CD4-positive, alpha-beta T cell treated with Interleukin-1 beta for 1 hour (primary cell): ENCODE measurements at places on chromosomes 16 and 17.

- DNase-seq, result no peak
Observed at GRCh38 chr17:9079461-9080103, 58.3 kb downstream of the NTN1 start.

GRCh38 chr16:25135254-25135878 lies 23.8 kb downstream of the LCMT1 start:
- DNase-seq, result no peak

DNA sequence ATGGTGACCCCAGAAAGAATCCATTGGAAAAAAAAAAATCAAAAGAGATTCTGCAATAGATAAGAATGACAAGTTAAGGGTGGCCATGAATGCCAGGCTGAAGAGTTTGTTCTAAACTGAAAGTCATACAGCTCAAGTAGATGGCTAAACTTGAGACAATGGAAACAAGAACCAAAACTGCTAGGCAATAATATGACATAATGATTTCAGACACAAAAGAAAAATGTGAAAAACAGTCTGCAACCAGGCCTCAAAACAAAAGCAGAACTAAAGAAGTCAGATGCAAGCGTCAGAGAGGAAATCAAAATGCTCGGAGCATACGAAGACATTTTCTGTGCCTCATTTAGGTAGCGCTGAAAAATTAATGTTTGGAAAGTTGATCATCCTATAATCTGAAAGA lies 54.4 kb upstream of the YPEL2 start:
- peak; percentile 6 for DNase-seq

DNA sequence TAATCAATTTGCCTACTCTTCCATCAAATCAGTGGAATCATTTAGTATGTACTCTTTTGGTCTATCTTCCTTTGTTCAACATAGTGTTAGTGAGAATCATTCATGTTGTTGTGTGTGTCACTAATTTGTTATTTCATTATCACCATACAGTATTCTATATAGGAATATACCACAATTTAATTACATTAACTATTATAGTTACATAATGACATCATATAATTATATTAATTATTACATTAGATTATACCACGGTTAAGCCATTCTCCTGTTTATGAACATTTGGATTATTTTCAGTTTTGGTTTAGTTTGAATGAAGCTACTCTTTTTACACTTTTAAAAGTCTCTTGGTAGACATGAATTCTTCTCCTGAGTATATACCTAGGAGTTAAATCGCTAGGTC lies 40.4 kb downstream of the MYO1D start:
- no peak for DNase-seq

DNA sequence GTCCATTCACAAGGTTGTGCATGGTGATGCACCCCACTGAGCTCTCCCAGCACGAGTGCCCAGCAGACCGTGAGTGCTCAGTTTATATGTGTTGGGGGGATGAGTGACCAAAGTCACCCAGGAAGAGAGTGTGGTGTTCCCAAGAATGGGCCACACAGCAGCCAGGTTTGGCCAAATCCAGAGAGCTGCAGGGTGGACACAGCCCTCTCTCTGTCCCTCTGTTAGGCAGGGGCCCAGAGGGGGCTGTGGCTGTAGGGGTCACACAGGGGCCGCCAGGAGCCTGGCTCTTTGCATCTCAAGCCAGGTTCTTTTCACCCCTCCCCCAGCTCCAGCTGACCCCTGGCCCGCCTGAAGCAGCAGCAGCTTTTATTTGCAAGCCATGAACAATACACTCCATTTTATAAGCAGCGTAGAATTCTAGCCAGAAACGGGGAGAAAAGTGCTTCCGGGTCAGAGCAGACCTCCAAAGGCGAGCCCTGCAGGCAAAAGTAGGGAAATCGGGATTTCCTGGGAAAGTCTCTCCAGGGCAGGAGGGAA lies 13.3 kb downstream of the COTL1 start:
- DNase-seq, result no peak

- DNase-seq, result peak; percentile 12
Observed at GRCh38 chr16:50395763-50396710, 27.2 kb upstream of the BRD7 start.

GRCh38 chr17:18987230-18987610 lies 17.3 kb downstream of the FAM83G start:
- no peak for DNase-seq

GRCh38 chr16:68227183-68227793 lies 8.6 kb downstream of the ESRP2 start:
- DNase-seq, result no peak

GRCh38 chr17:30929081-30929633 lies 7.4 kb downstream of the ADAP2 start:
- no peak for DNase-seq

- DNase-seq, result no peak
Observed at GRCh38 chr17:69524854-69525253, 110.4 kb downstream of the MAP2K6 start.

GRCh38 chr16:17437127-17437720 lies 33.5 kb downstream of the XYLT1 start:
- DNase-seq, result no peak

GRCh38 chr16:69554495-69554894 lies 11.3 kb upstream of the NFAT5 start:
- no peak for DNase-seq

DNA sequence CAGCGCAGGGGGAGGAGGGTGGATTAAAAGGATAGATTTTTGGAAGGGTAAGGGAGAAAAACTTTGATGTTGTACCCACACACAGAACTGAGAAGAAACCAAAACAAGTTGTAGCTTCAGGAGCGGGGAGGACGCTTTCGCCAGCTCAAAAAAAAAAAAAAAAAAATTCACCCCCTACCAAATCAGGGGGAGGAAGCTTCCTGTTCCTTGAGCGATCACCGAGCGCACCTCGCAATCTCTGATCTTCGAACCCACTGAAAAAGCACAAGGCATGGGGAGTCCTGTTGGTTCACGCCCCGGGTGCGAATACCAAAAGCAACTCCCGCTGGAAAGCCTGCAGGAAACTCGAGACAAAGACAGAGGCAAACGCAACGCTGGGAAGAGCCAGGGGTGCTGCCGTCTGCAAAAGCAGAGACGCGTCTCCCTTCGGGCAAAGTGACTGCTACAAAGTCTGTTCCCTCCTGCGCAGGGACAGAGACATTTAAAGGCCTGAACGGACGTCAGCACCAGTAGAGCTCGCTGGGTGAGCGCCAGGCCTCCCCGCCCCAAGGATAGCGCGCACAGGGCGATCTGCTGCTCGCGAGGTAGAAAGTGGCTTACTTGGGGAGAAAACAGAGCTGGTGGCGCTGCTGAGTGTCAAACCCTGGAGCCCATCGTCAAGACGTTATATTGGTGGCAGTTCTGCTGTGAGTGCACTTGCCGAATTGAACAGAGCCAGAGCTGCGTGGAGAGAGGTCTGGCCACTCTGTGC lies 190.4 kb downstream of the USP22 start:
- peak; percentile 7 for DNase-seq

GRCh38 chr16:49528060-49528865 lies 154.7 kb downstream of the C16orf78 start:
- no peak for DNase-seq

- DNase-seq, result peak; percentile 70
Observed at GRCh38 chr16:67562918-67563707, 787 bp downstream of the CTCF start.

- peak; percentile 62 for DNase-seq
Observed at GRCh38 chr16:67163164-67163998, 1.2 kb upstream of the HSF4 start.
